ENCODE measurements at places on chromosomes 7 and 10.

DNA sequence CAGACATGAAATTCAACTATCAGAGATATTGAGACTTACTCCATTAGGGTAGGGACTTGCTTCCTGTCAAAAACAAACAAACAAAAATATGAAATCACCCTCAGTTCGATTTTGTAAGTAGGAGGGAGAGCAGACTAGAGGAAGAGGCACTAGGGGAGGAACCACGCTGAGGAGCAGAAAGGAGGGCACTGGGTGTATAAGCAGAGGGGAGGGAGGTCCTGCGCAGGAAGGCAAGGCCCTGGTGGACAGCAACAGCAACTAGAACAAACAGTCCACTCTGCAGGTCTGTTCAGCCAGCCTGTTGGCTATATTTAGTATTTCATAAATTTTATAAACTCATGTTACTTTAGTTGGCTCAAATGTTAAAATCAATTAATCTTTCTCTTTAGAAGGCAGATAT lies 937.1 kb upstream of the C7orf33 start:
- DNase-seq: no peak

- DNase-seq: no peak
Observed at GRCh38 chr7:105304040-105304895, 84.5 kb downstream of the SRPK2 start.

GRCh38 chr7:214410-215212 lies 22.2 kb downstream of the FAM20C start:
- no peak for DNase-seq

DNA sequence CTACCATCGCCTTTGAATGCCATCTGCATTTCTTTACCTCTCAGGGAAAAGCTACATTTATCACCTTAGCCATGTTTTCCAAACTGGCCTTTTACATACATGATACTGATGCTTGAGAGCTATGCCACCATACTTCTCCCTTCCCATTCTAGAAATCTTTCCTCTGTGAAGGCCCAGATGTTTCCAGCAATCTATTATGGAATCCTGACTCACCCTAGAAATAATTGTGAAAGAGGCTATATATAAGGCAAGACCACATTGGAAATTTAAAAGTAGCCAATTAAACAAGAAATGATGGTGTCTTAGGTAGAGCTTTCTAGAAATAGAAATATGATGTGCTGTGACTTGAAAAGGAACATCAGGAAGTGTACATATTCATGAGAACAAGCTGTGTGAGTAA lies 389.7 kb downstream of the INHBA start:
- no peak for DNase-seq

DNA sequence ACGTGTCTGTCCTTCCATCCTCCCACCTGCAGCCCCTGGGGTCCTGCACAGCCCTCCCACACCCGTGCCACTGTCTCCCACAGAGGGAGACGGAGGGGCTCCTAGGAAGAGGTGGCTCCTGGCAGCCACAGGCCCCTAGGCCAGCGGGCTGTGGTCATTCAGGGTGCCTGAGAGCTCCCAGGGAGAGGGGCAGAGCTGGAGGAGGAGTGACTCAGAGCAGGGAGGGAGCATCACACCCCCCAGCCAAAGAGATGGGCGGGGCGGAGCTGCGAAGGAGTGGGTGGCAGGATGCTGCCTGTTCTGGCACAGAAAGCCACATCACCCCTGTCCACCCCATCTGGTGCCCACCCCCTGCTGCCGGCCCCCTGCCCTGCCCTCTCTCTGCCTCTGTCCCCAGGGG lies 50.5 kb downstream of the STK32C start:
- DNase-seq: peak; percentile 37

DNA sequence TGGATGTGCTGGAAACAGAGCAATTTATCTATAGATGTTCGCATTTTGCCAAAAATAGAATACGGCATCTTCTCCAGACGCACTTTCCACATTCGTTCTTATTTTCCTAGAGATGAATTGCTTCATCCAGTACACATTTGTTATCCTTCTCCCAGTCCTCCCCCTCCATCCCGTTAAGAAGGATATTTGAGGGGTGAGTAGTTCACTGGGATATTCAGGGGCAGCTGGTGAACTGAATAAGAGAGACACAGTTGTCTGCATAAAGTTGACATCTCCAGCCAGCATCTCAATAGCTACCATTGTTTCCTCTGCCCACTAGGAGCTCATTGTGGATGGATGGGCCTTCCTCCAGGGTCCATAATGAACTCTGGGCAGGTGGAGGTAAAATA lies 456.8 kb upstream of the NRP1 start:
- no peak for DNase-seq

DNA sequence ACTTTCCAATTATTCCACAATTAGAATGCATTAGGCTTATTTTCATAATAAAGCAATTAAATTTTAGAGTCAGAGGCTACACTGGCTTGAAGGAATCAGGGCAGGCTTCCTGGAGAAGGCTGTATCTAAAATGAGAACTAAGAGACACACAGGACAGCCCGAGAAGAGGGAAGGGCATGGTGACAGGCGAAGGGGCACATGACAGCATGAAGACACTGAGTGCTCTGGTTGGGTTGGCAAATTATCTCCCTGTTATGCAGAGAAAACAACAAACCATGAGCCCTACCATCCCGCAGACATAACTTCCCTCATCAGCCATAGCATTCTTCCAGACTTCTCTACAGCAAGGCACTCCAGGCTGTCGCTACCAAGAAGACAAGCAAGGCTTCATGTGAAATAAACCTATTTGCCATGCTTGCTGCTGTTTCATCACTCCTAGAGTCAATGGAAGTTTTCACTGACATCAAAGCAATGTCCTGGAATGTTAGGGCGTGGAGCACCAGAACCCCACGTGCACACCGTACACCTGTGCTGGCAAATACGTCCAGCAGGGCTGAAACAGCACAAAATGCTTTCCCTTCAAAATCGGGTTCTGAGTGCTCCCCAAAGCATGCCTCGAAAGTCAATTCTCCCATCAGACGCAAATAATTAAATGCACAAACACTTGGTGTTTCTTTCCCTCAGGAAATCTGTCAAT lies 21.3 kb downstream of the VOPP1 start:
- DNase-seq: no peak

DNA sequence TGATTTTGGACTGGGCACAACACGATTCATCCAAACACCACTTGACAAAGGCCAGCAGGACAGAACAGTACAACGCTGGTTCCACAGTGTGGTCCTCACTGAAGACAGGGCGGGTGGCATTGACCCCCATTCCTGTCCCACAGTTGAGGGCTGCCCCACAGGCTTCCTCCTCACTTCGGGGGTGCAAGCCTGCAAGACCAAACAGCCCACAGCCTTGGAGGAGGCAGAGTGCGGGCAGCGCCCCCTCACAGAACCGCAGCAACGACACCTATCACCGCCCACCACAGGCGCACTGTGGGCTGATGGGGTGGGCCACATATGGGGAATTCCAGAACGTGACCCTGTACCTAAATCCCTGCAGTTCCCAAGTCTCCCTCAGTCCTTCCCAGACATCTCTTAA lies 70.6 kb downstream of the PTPRN2 start:
- DNase-seq: no peak

DNA sequence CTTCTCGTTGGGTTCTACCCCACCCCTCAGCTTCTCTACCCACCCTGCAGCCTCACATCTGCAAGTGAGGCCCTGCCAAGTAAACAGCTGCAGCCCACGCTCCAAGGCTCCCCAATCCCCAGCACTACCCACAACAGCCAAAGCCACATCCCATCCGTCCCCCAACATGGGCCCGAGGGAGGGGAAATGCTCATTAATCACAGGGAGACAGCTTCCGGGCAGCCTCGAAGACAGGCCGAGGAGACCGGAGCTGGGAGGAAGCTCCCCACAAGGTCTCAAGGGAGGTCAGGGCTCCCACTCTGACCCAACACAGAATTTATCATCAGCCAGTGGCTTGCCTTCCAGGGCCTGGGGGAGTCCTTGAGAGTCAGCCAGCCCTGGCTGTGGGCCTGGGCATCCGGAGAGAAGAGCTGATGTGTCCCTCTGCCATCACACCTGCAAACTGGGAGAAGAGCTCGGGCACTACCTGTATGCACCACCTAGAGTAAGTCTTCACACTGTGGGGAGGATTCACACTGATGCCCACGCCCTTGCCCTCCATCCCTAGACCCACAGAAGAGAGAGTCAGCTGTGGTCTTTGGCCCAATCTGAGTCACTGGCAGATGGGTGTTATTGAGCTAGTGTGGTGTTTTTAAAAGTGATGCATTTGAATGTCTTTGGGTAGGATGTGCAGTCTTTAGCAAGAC lies 115.5 kb upstream of the ZMIZ1 start:
- no peak for DNase-seq

DNA sequence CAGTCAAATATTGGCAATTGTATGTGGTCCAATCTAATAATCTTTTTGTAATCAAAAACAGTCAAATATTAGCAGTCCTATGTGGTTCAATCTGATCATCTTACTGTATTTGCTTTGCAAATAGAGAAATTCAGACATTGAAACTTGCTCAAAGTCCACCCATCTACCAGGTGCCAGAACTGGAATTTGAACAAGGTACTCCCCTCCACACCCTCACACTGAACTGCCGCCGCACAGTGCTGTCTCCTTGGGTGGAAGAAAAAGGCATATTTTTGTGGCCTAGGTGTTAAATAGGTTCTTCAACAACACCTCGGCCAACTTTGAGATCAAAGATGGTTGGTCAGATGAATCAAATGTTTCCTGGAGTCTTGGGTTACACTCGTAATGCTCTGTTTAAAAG lies 544.2 kb upstream of the GALNT17 start:
- DNase-seq: no peak

Data from activated CD4-positive, alpha-beta T cell treated with anti-CD3 and anti-CD28 coated beads, Interleukin-2, amount 50 U/mL, for 48 hours (primary cell).